ENCODE measurements at places on chromosomes 12 and 14.

GRCh38 chr14:85024931-85025330 lies 505.0 kb upstream of the FLRT2 start:
- no peak for DNase-seq

DNA sequence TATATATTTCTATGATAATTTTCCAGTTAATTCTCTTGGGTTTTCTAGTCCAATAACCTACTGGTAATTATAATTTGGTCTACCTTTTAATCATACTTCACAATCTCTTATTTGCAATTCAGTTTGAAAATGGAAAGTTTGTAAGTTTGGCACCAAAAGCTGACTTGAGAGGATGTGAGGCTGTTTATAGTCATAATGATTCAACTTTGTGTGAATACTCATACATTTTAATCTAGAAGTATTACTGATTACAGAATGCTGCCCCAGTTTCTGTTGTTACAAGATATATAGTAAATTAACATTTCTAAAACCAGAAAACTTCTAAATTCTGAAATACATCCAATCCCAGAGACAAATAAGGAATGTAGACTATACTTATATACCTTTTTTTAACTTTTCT lies 158.2 kb downstream of the SLC38A4 start:
- no peak for DNase-seq

- DNase-seq = no peak
Measured at GRCh38 chr12:115194448-115194847, 510.5 kb upstream of the TBX3 start.

DNA sequence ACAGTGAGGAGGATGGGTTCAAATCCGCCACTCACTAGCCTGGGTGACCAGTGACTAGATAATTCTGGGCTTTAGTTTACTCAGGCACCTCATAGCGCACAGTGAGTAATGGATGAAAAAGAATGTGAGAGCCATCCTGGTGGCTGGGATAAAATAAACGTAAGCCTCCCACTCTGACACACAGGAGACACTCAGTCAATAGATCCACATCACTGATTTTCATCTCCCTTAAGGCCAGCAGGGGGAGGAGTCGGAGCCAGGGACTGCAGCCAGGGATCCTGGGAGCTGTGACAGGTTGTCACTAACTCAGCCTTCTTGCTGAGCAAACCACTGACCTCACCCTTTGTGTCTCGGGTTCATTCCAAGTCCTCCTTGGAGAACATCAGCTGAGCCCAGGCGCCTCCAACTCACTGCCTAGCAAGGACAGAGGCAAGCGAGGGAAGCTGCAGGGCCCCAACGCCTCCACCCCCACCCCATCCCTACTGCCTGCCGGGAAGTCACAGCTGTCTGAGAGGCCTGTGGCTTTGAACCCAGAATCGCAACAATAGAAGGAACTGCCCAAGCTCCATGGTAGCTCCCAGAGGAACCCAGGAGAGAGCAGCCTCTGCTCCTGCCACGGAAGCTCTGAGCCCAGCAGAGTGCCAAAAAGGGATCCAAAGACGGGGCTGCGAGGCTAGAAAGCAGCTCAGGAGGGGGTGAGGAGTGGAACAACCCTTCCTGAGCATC lies 30.7 kb downstream of the PXN start:
- peak; percentile 57 for DNase-seq

GRCh38 chr14:47022721-47023120 lies 371.1 kb upstream of the RPL10L start:
- no peak for DNase-seq

GRCh38 chr12:63163541-63163940 lies 12.5 kb upstream of the AVPR1A start:
- no peak for DNase-seq
